Renal cortical epithelial cell (primary cell): ENCODE measurements at places on chromosomes 7 and 10.
A peak's percentile ranks its signal among the peaks of the same experiment; 100 is the strongest.

DNA sequence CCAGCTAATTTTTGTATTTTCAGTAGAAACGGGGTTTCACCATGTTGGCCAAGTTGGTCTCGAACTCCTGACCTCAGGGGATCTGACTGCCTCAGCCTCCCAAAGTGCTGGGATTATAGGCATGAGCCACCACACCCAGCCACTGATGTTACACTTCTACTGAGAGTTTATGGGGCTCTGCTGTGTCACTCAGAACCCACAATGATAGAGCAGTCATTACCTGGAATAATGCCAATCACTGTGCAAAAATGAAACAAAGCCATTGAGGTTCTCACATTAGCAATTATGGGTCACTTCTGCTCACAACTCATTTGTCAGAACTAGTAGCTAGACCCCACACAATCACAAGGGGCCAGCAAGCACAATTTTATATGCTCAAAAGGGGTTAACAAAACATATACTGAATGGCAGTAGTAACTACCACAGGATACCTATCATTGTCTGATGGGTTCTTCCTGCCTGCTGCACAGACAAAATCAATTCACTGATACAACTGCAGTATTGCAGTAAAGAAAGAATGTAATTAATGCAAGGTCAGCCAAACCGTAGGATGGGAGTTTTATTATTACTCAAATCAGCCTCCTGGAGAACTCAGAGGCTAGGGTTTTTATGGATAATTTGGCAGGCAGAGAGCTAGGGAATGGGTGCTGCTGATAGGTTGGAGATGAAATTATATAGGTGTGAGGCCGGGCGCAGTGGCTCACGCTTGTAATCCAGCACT lies 72.1 kb upstream of the TRIM24 start:
- DNase-seq, result peak; percentile 5

DNA sequence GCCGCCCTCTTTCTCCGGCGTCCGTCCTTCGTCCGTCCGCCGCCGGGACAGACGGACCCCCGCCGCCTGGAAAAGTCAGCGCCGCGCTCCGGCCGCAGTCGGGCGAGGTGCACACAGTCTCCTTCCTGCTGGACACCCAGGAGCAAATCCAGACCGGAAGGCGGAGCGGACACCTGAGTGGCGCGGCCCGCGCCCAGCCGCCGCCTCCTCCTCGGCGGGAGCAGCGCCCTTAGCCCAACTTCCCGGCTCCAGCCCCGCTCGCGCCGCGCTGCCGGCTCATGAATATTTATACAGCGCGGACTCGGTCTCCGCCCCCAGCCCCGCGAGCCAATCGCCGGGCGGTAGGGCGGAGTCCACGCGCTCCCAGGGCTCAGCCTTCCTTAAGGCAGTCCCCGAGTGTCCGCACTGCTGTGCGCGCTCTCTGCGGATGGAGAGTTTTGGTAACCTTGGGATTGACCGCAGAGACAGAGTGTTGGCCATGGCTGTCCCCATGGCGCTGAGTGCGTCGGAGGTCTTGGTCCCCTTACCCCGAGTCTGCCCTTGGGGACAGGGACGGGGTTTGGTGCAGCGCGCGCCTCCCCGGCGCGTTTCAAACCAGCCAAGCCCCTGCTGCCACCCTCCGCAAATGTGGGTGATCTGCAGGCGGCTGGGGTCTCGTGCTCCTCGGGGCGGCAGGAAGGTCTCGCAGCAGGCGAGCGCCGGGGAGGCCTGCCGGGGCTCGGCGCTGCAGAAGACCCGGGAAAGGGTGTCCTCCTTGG lies at the start of gene FZD8:
FZD8 (minus strand) TSS at position 262 of the 758 bp plus-strand sequence. CDS start 867 bp downstream, outside the sequence.
- DNase-seq, result peak; percentile 77

GRCh38 chr10:63866747-63867140 lies 345.5 kb downstream of the REEP3 start:
- peak; percentile 28 for DNase-seq

DNA sequence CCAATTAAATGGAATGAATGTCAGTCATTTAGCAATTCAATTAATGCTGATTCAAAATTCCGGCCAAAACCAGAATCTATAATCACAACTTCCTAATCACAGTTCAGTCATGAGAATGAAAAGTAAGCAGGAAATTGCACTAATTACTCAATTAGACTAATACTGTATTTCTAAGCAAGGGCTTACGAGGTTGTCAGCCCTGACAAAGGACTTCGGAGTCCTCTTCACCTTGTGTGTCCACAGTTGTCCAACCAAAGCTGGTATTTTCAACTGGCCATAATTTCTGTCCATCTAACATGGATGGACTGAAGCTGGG lies 17.4 kb downstream of the CPA1 start:
- DNase-seq, result no peak

DNA sequence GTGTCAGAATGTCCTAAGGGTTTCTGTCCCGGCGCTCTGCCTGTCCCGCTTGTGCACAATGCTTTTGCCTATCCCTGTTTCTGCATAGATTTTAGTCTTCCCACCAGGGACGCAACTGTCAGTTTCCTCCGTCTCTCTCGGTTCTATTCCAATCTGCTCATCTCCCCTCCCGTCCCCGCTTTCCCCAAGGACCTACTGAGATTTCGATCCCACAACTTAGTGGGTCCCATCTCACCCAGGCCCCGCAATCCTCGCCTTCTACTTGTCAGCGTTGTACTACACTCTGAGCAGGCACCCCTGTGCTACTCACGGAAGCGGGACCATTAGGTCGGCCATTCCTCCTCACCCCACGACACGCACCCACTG lies 519 bp upstream of the ZNF655 start:
- DNase-seq, result peak; percentile 9

GRCh38 chr10:37003126-37003525 lies 122.3 kb upstream of the ANKRD30A start:
- DNase-seq, result no peak

- no peak for DNase-seq
These were observed 8.4 kb downstream of the CPA2 start for GRCh38 chr7:130274983-130275591.

DNA sequence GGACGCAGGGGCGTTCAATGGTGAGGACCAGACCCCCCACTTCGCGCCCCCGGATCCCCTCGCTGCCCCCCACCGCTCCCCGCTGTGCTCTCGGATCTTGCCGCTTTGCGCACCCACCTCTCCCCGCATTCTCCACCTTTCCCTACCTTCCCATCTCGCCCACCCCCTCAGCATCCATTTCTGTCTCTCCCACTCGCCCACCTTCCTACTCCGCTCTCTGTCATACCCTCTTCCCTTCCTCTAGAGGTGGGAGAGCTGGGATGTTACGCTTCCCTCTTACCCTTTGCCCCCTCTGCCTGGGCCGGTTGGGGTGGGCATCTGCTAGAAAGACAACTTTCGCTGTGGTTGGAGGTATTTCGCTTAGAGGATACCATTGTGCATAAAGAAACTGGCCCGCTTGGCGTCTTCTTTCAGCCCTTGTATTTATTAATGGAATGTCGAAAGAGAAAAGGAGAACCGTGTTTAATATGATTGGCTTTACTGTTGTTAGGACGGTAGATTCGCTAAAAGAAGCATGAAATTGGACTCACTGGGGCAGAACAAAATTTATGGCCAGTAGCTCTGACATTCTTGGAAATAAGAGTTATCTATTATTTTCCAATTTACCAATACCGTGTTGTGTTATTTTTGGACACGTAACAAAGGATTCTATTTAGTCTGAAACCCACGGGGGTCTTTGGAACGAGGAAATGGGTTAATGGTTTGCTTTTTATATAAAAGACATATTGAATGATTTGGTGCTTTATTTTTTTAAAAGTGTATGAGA lies 873 bp downstream of the PRKAR2B start:
- DNase-seq, result no peak
